Midbrain (tissue), 1 donor: ENCODE measurements at places on chromosomes 7 and 10.

- no peak for DNase-seq
Measured at GRCh38 chr10:75647675-75648074, 216.3 kb downstream of the LRMDA start.

- DNase-seq = no peak
Measured at GRCh38 chr10:84478151-84478550, 149.8 kb downstream of the CCSER2 start.

DNA sequence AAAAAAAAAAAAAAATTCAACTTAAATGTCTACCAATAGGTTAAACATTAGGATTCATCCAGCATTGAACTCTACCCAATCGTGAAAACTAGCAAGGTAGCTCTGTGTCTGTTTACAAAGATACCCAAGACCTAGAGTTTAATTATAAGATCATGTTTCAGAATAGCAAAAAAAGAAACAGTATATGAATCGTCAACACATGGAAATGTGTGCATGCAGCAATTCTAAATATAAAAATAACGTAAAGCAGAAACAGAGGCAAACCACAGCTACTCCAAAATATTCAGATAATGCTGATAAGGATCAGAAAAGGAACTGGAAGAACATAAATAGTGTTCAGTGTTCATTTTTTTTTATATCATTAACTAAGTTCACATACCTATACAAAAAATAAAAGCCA is 68.7 kb downstream of the AFAP1L2 start:
- no peak for DNase-seq

GRCh38 chr10:70564901-70565351 is 37.6 kb downstream of the PRF1 start:
- DNase-seq = no peak

- DNase-seq = peak; percentile 70
Measured at GRCh38 chr7:78496096-78496630, 697.6 kb downstream of the PHTF2 start.

GRCh38 chr10:28566458-28567015 is 33.6 kb downstream of the WAC start:
- DNase-seq = no peak
